A549 treated with Mapracorat at 1 μM for 4 hours (cell line): ENCODE measurements at places on chromosomes 2 and 18. TPM values are rescaled to one million over a fixed set of nuclear protein-coding genes. Genes with fewer than 3 reads are reported as not detected.

The CRACDL gene
- total RNA-seq = 2.5 to 3.8 TPM (median 2.8 TPM) in 5 replicates

The ME2 gene
- 30.8 to 37.0 TPM (median 34.6 TPM) in 5 replicates for total RNA-seq

The TWIST2 gene
- total RNA-seq = 10.0 to 17.5 TPM (median 16.6 TPM) in 5 replicates

The CFAP210 gene
- 0.27 to 0.81 TPM (median 0.46 TPM) in 5 replicates for total RNA-seq

The STK39 gene
- 14.1 to 19.6 TPM (median 18.0 TPM) in 5 replicates for total RNA-seq

The UGT1A8 gene
- 0.06 TPM in 1 of 5 replicates, not detected in the others for total RNA-seq

The RESP18 gene
- not detected in 5 replicates for total RNA-seq

The CLEC4F gene
- not detected in 5 replicates for total RNA-seq

The LBX2 gene
- 2.7 to 3.7 TPM (median 3.1 TPM) in 5 replicates for total RNA-seq

The TCF7L1 gene
- 7.8 to 10.4 TPM (median 9.9 TPM) in 5 replicates for total RNA-seq

The SLC16A14 gene
- 0.64 to 1.2 TPM (median 0.88 TPM) in 5 replicates for total RNA-seq

The BARD1 gene
- total RNA-seq = 4.9 to 7.8 TPM (median 6.2 TPM) in 5 replicates

The GKN2 gene
- 2.2 to 4.7 TPM (median 2.4 TPM) in 5 replicates for total RNA-seq

The MROH2A gene
- total RNA-seq = 0.12 to 0.26 TPM (median 0.18 TPM) in 4 of 5 replicates, not detected in the other

The PLEK gene
- total RNA-seq = not detected in 5 replicates

The ZAP70 gene
- 0.27 TPM in 1 of 5 replicates, not detected in the others for total RNA-seq

The DQX1 gene
- total RNA-seq = 0.10 to 0.19 TPM (median 0.14 TPM) in 4 of 5 replicates, not detected in the other

The STEAP3 gene
- total RNA-seq = 42.5 to 52.2 TPM (median 47.0 TPM) in 5 replicates

The LRRC30 gene
- total RNA-seq = not detected in 5 replicates

The CPO gene
- 0.11 to 0.13 TPM in 2 of 5 replicates, not detected in the others for total RNA-seq

The AQP12A gene
- total RNA-seq = not detected in 5 replicates

The TTC27 gene
- 22.7 to 26.1 TPM (median 23.6 TPM) in 5 replicates for total RNA-seq

The CROCC2 gene
- total RNA-seq = not detected in 5 replicates

The FOSL2 gene
- total RNA-seq = 57.1 to 78.1 TPM (median 67.6 TPM) in 5 replicates

The LAMA1 gene
- 0.03 to 0.45 TPM (median 0.06 TPM) in 5 replicates for total RNA-seq

The ACKR3 gene
- total RNA-seq = 12.5 to 17.9 TPM (median 14.4 TPM) in 5 replicates

The AGXT gene
- total RNA-seq = not detected in 5 replicates

The TMEFF2 gene
- 0.27 to 1.4 TPM (median 0.34 TPM) in 5 replicates for total RNA-seq

The SERPINB3 gene
- total RNA-seq = 0.16 to 0.27 TPM in 2 of 5 replicates, not detected in the others

The VAMP8 gene
- 15.7 to 19.5 TPM (median 18.1 TPM) in 5 replicates for total RNA-seq

The RNF152 gene
- total RNA-seq = 0.01 to 0.20 TPM (median 0.07 TPM) in 5 replicates

The RRM2 gene
- total RNA-seq = 190 to 245 TPM (median 220 TPM) in 5 replicates

The MRPS5 gene
- total RNA-seq = 71.3 to 79.1 TPM (median 72.9 TPM) in 5 replicates

The RALBP1 gene
- 26.5 to 31.4 TPM (median 29.3 TPM) in 5 replicates for total RNA-seq

The FIGLA gene
- not detected in 5 replicates for total RNA-seq

The G6PC2 gene
- not detected in 5 replicates for total RNA-seq

The PARD3B gene
- total RNA-seq = 0.62 to 1.1 TPM (median 1.0 TPM) in 5 replicates

The GRP gene
- not detected in 5 replicates for total RNA-seq

The RIT2 gene
- not detected in 5 replicates for total RNA-seq

The EPB41L3 gene
- 0.10 to 0.81 TPM (median 0.21 TPM) in 5 replicates for total RNA-seq

The SLC23A3 gene
- 0.59 to 1.1 TPM (median 0.86 TPM) in 5 replicates for total RNA-seq
